Panc1 (cell line): ENCODE measurements at places on chromosomes 16 and 17. TPM values are rescaled to one million over a fixed set of nuclear protein-coding genes. Genes with fewer than 3 reads are reported as not detected.

KRT33B gene
- not detected for total RNA-seq

XAF1 gene
- 3.5 TPM for total RNA-seq

COL1A1 gene
- 52.7 TPM for total RNA-seq

CCL5 gene
- 15.9 TPM for total RNA-seq

MON1B gene
- total RNA-seq: 62.9 TPM

- no peaks in the 10 kb centered on the region for H3K36me3 ChIP-seq
- no peaks in the 10 kb centered on the region for H3K27me3 ChIP-seq
- no peak overlapping the region for H3K27ac ChIP-seq
- H3K4me1 ChIP-seq: no peaks in the 10 kb centered on the region
These were observed 51.0 kb upstream of the PIRT start for GRCh38 chr17:10888858-10889257.

GRCh38 chr17:37848690-37849616, 75.3 kb upstream of the TBC1D3K start:
- no peaks in the 10 kb centered on the region for H3K27me3 ChIP-seq
- H3K27ac ChIP-seq: no peak overlapping the region
- H3K4me1 ChIP-seq: no peaks in the 10 kb centered on the region

DNA sequence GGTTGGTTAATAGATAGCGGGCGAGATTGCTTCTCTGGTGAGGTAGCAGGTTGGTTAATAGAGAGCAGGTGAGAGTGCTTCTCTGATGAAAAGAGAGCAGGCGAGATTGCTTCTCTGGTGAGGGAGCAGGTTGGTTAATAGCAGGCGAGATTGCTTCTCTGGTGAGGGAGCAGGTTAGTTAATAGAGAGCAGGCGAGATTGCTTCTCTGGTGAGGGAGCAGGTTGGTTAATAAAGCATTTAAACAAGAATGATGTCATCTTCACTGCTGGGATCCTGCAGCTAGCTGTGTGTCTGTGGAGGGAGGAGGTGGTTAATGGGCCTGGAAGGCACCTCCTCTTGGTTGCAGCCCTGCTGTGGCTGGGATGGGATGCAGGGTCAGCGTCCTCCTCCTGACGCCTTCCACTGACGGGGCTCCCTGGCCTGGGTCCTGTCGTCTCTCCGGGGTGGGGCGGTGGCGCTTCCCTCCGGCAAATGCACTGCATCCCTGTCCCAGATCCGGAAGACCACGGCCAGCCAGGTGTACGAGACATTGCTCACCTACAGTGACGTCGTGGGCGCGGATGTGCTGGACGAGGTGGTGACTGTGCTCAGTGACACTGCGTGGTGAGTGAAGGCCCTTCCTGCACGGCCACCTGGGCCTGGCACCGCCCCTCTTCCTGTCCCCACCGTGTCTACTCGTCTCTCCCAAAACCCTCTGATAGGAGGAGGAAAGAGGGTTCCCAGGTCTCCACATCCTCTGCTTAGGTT, 99.2 kb upstream of the ZNF750 start:
- no peak overlapping the region for H3K27ac ChIP-seq
- no peak overlapping the region for H3K4me3 ChIP-seq

- H3K27me3 ChIP-seq: no peaks in the 10 kb centered on the region
- no peak for DNase-seq
- H3K27ac ChIP-seq: no peak overlapping the region
- no peaks in the 10 kb centered on the region for H3K36me3 ChIP-seq
- no peaks in the 10 kb centered on the region for H3K4me1 ChIP-seq
These were observed 78.8 kb upstream of the ANKFN1 start for GRCh38 chr17:56074361-56074890.

- no peaks in the 10 kb centered on the region for H3K36me3 ChIP-seq
- H3K4me1 ChIP-seq: no peaks in the 10 kb centered on the region
- DNase-seq: no peak
- H3K27ac ChIP-seq: no peak overlapping the region
- H3K27me3 ChIP-seq: no peaks in the 10 kb centered on the region
These were observed 47.9 kb downstream of the IQCK start for GRCh38 chr16:19765860-19766553.

GRCh38 chr16:11409398-11409797, 64.1 kb downstream of the RMI2 start:
- no peak overlapping the region for H3K27ac ChIP-seq
- no peaks in the 10 kb centered on the region for H3K36me3 ChIP-seq
- no peak for DNase-seq
- no peaks in the 10 kb centered on the region for H3K27me3 ChIP-seq

DNA sequence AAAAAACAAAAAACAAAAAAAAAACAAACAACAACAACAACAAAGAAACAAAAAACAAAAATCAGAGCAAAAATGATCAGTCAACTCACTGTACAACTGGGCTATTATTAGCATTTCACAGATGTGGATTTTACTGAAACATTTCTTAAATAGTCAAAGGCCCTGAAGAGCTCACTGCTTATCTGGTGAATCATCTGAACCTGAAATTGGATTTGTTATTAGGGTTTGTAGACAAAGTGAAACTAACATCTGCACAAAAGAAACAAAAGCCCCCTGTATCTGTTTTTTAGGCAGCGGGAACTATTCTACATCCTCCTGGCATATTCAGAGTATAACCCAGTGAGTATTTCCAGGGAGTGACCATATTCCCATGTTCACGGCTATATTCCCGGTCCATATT, 32.6 kb upstream of the KSR1 start:
- H3K4me1 ChIP-seq: no peaks in the 10 kb centered on the region
- no peaks in the 10 kb centered on the region for H3K36me3 ChIP-seq
- no peak for DNase-seq
- H3K27ac ChIP-seq: no peak overlapping the region
- no peaks in the 10 kb centered on the region for H3K27me3 ChIP-seq

DNA sequence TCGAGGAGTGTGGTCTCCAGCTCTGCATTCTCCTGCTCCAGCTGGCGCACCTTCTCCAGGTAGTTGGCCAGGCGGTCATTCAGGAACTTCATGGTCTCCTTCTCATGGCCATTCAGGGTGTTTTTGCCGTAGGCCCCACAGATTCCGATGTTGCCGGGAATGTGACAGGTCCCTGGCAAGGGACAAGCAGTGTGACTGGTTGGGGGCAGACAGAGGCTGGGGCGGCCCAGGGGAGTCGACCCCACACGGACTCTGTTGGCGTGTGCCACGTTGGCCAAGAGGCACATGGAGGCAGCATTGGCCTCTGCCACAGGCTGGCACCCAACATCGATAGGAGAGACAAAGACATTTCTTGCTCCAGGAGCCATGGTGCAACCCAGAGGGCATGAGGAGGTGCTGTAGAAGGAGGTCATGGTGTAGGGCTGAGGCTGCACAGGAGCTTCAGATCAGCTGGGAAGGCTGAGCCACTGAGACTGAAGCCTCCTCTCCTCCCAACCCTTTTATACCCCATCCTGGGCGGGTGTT, at the start of gene KRT37:
Gene KRT37 (minus strand): TSS at position 475 of the 525 bp plus-strand sequence. CDS start 62 bp downstream, at position 413.
- no peak within 1 kb of the TSS for H3K4me3 ChIP-seq
- H3K27ac ChIP-seq: no peak within 1 kb of the TSS
- no peak for DNase-seq
- H3K4me1 ChIP-seq: peaks cover 3% of the 10 kb centered on the region; the same call in 1 of the 2 replicates
- no peaks in the 10 kb centered on the region for H3K36me3 ChIP-seq

DNA sequence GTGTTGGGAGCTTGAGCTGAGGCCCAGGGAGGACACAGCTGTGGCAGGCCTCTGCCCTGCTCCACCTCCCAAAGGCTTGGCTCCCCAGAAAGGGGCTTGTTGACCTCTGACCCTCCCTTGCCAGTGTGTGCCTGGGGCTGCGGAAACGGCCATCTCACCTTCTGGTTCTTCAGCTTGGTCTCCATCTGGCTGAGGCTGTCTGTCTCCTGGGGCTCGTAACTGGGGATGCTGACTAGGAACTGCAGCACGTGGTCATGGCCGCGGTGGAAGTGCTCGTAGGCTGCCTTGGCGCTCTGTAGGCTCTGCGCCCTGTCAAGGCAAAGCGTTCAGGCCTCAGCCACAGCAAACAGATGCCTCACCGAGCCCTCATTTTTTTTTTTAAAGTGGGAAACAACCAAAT, 42.7 kb downstream of the UBN1 start:
- H3K27ac ChIP-seq: no peak overlapping the region
- H3K27me3 ChIP-seq: no peaks in the 10 kb centered on the region
- H3K36me3 ChIP-seq: peaks cover 7% of the 10 kb centered on the region
- DNase-seq: no peak
- H3K4me1 ChIP-seq: peaks cover 6% of the 10 kb centered on the region
